NCI-H69 (cell line): ENCODE measurements at places on chromosomes 1 and 21.
A peak's percentile ranks its signal among the peaks of the same experiment; 100 is the strongest.

GRCh38 chr1:86739648-86740509, 35.5 kb downstream of the SH3GLB1 start:
- DNase-seq, result no peak

DNA sequence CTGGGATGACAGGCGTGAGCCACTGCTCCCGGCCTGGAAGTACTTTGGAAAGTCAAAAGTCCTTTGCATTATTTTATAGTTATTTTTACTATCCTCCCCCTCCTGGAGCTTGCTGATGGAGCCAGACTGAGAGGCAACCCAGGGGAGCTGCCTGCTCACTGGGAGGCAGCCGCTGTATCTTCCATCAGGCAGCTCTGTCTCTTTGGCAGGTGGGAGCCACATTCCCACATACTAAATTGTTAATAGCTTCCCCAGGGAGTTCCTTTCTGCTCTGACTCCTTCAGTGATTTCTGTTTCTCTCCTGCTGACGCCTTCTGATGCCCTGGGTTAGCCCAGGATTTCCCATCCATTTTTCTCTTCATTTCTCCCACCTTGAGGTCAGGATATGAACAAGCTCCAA, 4.9 kb upstream of the OPRD1 start:
- peak; percentile 27 for DNase-seq

DNA sequence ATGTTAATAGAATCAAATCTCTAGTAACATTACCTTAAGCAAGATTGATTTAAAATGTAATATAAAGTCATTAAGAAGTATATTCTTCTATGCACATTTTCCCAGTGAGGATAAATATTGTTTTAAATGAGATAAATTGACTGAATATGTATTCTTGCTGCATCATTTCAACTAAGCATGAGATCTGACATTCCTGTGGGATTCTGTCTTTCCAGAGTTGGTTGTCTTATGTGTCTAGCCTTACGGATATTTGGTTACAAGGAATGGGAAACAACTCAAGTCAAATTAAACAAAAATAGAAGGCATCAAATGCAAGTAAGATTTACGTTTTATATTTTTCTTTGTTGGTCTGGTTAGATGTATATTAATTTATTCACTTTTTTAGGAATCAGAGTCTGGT, 287.5 kb downstream of the PTGER3 start:
- DNase-seq, result no peak

DNA sequence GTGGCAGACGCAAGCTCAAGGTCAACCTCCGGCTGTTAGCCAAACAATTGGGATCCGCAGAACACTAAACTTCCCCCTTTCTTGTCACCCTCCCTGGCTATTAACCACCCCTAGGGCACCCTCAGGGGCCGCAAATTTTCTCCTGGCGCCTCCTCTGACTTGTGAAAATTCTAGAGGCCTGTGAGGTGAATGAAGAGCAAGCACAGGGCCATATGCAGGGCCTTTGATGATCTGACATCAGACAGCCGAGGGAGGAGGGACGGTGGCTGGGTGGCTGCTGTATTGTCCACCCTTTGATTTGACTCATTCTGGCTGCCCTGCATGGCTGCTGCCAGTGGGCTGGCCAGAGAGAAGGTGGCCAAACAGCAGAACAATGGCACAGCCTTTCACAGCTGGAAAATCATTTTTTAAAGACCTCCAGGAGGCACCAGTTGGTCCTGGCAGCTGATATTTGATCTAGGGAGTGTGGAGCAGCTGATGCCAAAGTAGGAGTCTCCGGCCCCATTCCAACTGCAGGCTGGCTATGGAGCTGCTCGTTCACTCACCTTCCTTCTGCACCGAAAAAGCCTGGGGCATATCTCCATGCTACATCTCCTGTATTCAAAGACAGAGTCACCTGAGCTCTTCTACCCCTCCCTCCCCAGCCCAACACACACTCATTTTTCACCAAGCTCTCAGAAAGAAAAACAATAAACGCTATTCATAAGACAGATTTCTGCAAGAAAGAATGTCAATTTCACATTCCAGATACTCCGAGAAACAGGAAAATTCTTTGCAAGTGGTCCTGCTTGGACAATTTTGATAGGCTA, 44.9 kb upstream of the BARHL2 start:
- peak; percentile 96 for DNase-seq

DNA sequence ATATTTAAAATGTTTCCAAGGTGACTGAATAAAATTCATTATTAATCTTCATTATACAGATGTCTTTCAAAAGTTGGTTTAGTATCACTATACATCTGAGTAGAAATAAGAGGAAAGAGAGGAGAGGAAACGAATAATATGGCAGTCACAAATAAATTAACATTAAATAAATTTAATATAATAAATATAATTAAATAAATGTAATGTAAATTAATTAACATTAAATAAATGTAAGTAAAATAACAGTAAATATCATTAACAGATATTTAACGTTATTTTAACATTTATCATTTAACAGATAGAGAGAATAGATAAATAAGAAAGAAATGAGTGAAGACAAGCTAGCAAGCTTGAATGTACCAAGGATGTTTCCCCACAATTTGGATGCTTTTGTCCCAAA, 592.7 kb downstream of the NEGR1 start:
- no peak for DNase-seq
